ENCODE measurements at places on chromosomes 1 and 21.

GRCh38 chr1:60149251-60149650 lies 75.7 kb upstream of the C1orf87 start:
- DNase-seq, result no peak
- no peaks in the 10 kb centered on the region for H3K27me3 ChIP-seq
- H3K4me3 ChIP-seq, result no peak overlapping the region
- no peak overlapping the region for H3K27ac ChIP-seq
- no peaks in the 10 kb centered on the region for H3K36me3 ChIP-seq

GRCh38 chr1:22509815-22510214 lies 53.5 kb upstream of the EPHA8 start:
- no peak overlapping the region for H3K27ac ChIP-seq
- DNase-seq, result no peak
- H3K27me3 ChIP-seq, result no peaks in the 10 kb centered on the region
- no peak overlapping the region for H3K4me3 ChIP-seq

DNA sequence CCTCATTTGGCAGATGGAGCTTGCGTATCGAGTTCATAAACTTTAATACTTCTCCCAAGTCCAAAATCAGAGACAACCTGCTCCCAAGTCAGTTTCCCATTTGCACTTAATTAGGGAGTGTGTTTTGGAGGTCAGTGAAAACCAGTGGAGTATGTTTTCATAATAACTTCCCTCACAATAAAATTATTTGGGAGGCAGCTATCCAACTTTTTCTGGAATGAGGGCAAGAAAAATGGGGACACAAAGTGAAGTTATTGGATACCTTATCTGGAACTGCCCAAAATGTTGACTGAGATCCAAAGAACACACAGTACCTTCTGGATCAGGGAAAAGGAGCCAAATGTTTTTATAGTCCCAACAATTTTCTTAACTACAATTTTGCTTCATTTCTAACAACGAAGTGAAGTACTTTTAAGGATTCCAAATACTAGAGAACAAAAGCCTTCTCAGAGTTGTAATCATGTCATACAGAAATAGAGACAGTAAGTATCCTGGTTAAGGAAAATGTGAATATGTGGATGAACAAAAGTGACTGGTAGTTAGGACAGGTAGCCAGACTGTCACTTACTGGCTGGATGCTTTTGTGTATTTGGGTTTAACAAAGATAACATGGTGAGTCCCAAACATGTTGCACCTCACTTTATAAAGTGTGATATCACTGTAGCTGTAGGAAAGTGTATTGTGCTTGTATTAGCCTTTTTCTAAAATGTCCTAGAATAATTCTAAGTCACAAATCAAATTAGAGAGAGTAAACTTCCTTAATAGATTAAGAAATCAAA lies 325.0 kb downstream of the HLX start:
- no peaks in the 10 kb centered on the region for H3K36me3 ChIP-seq
- no peaks in the 10 kb centered on the region for H3K4me1 ChIP-seq
- no peak overlapping the region for H3K4me3 ChIP-seq
- H3K27ac ChIP-seq, result no peak overlapping the region
- H3K27me3 ChIP-seq, result no peaks in the 10 kb centered on the region

DNA sequence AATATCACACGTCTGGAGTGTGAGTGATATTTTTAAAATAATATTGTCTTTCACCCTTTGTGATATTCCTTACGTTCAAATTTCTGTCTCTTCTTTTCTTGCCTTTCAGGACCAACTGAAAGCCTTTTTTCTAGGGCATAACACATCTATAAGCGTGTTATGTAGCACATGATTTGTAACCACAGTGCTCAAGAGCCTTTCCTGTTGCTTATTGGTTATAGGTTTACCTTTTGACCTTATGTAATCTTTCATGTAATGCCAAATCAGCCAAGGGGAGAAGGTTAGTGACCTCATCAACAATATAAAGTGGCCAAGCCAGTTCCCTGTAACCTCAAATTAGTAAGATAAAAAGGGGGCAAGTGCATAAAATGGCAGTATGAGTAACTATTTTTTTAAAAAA lies 480.2 kb downstream of the AMY1C start:
- no peak overlapping the region for H3K27ac ChIP-seq
- no peak for DNase-seq
- no peak overlapping the region for H3K4me3 ChIP-seq
- H3K36me3 ChIP-seq, result no peaks in the 10 kb centered on the region

GRCh38 chr1:158407092-158407491 lies 7.8 kb upstream of the OR10T2 start:
- no peak overlapping the region for H3K4me3 ChIP-seq
- no peaks in the 10 kb centered on the region for H3K27me3 ChIP-seq
- H3K4me1 ChIP-seq, result no peaks in the 10 kb centered on the region
- H3K36me3 ChIP-seq, result no peaks in the 10 kb centered on the region
- no peak overlapping the region for H3K27ac ChIP-seq

DNA sequence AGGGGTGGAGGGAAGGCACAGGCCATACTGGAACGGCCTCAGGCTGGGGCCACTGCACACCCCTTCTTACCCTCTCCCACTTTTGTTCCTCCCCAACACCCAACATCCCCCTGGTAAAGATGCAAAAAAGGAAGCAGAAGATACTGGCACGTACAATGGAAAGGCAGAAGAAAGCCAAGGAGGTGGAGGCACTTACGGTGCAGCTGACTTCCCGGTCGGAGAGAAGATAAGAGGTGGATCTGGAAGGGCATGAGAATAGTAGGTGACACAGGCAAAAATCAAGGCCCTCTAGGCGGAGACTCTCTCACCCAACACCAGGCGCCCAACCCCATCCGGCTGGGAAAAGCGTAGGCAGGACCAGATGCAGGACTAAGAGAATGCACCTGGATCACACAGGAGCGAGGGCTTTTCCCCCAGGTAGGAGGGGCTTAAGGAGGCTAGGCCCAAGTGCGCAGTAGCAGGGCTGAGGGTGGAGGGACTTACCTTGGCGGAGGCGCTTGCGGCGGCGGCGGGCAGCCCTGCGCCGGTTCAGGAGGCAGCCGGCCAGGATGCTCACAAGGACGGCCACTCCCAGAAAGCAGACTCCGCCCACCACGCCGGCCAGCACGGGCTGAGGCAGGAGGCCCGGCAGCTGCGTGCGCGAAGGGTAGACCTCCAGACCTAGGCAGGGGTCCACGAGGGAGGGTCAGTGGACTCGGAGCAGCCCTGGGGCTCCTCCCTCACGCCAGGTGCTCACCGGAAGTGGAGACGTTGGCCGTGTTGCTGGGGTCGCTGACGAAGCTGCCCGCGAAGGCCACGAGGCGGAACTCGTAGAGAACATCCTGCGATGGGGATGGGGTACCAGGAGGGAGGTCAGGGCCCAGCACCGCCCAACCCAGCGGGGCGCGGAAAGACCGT lies 4.1 kb upstream of the TAGLN2 start:
- no peak overlapping the region for H3K27ac ChIP-seq
- no peak for DNase-seq
- peaks cover 13% of the 10 kb centered on the region for H3K4me1 ChIP-seq
- no peaks in the 10 kb centered on the region for H3K36me3 ChIP-seq
- no peaks in the 10 kb centered on the region for H3K27me3 ChIP-seq

DNA sequence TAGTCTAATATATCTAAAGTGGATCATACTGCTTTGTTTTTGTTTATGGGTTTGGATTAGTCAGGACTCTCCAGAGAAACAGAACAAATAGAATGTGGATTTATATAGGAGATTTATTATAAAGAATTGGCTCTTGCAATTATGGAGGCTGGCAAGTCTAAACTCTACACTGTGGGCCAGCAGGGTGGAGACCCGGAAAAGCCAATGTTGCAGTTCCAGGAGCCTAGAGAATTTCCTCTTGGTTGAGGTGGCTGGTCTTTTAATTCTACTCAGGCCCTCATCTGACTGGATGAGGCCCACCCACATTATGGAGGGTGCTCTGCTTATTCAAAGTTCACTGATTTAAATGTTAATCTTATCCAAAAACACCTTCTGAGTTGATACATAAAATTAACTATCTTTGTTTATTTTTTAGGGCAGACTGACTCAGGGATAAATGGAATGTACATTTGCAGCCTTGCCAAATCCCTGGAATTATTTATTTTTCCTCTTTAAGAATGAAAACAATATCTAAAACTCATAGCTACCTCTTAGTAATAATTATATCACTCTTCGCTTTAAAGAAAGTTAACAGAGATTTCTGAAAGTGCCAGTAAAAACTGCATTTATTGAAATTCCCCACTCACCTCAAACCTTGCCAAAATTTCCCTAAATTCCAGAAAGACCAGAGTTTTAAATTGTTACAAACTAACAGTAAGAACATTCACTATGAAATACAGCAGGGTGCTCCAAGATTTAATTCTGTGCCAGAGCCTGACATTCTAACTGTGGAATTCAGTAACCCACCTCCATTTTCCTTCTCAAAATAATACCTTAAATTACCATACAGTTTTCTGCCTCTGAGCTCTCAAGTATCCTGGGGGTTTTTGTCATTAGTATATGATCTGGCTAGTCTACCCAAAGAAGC lies 36.6 kb upstream of the SSX2IP start:
- no peaks in the 10 kb centered on the region for H3K36me3 ChIP-seq
- no peak overlapping the region for H3K4me3 ChIP-seq

DNA sequence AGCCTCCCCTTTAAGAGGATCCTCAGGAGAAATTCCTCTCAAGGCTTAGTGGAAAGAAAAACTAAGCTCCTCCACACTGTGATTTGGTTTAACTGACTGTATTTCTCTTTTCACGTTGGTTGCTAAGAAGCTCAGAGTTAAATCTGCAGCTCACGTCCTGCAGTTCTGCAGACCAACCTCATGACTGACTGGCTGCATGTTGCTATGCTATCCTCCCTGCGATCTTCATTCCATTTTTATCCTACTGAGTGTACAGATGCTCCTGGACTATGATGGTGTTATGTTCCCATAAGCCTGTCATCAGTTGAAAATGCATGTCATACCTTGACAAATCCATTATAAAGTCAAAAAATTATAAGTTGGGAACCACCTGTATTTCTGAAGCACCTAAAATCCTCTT lies 34.6 kb downstream of the FAM163A start:
- no peaks in the 10 kb centered on the region for H3K4me1 ChIP-seq
- H3K27me3 ChIP-seq, result peaks cover 2% of the 10 kb centered on the region
- no peak overlapping the region for H3K27ac ChIP-seq

DNA sequence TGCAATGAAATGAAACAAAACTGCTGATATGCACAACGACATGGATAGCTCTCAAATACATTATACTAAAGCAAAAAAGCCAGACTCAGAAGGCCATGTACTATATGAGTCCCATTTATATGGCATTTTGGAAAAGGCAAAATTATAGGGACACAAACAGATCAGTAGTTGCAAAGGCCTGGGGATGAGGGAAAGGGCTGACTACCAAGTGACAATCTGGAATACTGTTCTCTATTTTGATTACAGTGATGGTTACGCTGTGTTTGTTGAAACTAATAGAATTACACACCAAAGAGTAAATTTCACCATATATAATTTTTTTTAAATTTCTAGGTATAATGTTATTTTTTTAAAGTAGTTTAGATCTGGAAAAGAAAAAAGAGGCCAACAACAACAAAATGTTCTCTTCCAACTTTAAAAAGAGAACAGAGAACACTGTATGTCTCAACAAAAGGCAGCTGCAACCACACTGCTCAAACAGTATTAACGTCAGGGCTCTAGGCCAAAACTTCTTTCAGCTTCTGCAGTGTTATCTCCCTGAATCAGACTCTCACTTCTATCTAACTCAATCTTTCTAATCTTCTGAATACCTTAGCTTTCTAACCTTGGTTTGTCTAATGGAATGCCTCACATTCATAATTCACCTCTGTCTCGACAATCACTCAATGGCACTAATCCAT lies 75.8 kb downstream of the FOXJ3 start:
- no peaks in the 10 kb centered on the region for H3K36me3 ChIP-seq
- no peaks in the 10 kb centered on the region for H3K4me1 ChIP-seq
- DNase-seq, result no peak
- no peak overlapping the region for H3K4me3 ChIP-seq
- no peaks in the 10 kb centered on the region for H3K27me3 ChIP-seq

DNA sequence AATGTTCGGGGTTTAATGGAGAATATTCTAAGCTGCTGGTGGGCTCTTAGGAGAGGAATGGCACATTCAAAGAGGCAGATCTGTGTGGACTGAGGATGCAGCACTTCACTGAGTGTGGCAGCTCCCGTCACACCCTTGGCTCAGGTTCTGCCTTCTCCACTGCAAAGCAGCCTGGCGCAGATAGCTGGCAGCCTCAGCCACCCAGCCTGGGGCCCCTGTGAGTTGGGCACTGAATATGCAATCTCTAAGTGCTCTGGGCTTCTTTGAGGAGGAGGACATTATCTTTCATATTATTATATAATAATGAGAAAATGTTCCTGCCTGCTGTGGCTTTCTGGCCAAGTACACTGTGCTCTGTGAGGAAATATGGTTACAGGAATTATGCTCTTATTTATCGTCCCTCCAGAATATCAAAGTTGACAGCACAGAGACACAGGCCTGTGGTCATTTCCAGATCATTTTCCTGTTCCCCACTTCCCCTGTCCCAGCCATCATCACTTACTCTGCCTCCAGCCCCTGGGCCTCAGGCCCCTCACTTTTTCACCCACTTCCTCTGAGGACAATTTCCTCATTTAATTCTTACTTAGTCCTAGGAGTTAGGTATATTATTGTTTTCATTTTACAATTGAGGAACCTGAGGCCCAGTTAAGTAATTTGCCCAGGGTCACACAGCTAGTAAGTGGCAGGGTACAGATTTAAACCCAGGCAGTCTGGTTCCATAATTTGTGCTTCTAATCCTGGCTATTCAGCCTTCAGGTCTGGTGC lies 53.6 kb downstream of the MAB21L3 start:
- no peak overlapping the region for H3K4me3 ChIP-seq
- H3K4me1 ChIP-seq, result peaks cover 20% of the 10 kb centered on the region
- DNase-seq, result no peak
- no peaks in the 10 kb centered on the region for H3K27me3 ChIP-seq

DNA sequence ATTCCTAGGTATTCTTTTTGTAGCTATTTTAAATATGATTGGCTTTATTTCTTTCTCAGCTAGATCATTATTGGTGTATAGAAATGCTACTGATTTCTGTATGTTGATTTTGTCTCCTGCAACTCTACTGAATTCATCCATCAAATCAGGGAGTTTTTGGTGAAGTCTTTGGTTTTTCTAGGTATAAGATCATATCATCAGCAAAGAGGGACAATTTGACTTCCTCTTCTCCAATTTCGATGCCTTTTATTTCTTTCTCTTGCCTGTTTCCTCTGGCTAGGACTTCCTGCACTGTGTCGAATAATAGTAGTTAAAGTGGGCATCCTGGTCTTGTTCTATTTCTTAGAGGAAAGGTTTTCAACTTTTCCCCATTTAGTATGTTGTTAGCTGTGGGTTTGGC lies 27.5 kb upstream of the PRKACB start:
- H3K4me3 ChIP-seq, result no peak overlapping the region
- no peaks in the 10 kb centered on the region for H3K27me3 ChIP-seq

- DNase-seq, result no peak
- H3K4me1 ChIP-seq, result no peaks in the 10 kb centered on the region
- no peaks in the 10 kb centered on the region for H3K36me3 ChIP-seq
- H3K27ac ChIP-seq, result no peak overlapping the region
- no peak overlapping the region for H3K4me3 ChIP-seq
These were observed 537.8 kb downstream of the SMYD3 start for GRCh38 chr1:245969283-245969682.
